WERI-Rb-1 (cell line): ENCODE measurements at places on chromosomes 3 and 15.
A peak's percentile ranks its signal among the peaks of the same experiment; 100 is the strongest.

GRCh38 chr3:143122089-143122430, 2.5 kb downstream of the CHST2 start:
- no peak for DNase-seq

DNA sequence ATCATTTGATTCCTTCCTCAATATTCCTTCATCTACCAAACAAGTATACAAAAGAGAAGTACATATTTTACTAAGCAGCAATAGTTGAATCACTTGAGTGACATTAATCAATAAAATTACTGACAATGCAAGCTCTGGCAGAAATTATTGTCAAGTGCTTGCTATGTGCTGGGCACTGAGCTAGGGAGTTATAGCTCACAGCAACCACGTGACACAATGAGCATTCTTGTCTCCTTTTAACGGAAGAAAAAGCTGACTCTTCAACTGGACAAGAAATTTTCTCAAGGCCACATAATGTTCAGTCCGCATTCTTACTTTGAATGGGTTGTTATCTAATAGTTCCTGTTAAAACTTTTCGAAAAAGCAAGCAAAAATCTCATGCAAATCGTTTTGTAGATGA, 500.1 kb downstream of the PYDC2 start:
- DNase-seq: no peak

- no peak for DNase-seq
These were observed 95.5 kb downstream of the ST6GAL1 start for GRCh38 chr3:187025656-187026316.

GRCh38 chr3:38085311-38085942, 46.4 kb downstream of the DLEC1 start:
- no peak for DNase-seq

GRCh38 chr3:140768941-140769340, 91.1 kb downstream of the TRIM42 start:
- no peak for DNase-seq

DNA sequence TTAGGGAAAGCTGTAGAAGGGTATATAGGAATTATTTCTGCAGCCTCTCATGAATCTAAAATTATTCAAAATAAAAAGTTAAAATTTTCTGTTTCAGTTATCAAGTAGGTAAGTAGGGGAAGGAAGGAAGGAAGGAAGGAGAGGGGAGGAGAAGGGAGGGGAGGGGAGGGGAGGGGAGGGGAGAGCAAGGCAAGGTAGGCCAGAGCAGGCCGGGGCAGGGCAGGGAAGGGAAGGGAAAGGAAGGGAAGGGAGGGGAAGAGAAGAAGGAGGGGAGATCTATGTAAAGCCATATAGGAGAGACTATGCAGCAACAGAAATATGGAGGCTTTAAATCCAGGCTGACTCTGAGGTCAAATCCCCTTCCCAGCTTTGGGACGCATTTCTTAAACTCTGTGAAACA, 38.3 kb upstream of the BOC start:
- no peak for DNase-seq

DNA sequence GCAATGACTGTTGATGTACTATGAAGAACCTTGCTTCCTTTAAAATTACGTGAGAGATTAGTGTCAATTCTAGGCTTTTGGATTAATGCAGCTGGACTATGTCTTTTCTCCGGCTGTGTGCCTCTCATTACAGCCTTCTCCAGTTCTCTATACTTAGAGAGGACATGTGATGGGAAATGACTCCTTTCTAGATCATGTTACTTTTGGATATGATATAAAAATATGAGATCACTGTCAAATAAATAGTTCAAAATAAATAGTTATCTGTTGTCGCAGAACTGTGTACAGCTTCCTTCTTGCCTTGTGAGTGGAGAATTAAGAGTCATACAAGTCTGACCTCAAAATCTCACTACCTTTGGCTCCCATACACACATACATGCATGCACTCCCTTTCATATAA, 592.4 kb downstream of the DIPK2A start:
- DNase-seq: no peak

DNA sequence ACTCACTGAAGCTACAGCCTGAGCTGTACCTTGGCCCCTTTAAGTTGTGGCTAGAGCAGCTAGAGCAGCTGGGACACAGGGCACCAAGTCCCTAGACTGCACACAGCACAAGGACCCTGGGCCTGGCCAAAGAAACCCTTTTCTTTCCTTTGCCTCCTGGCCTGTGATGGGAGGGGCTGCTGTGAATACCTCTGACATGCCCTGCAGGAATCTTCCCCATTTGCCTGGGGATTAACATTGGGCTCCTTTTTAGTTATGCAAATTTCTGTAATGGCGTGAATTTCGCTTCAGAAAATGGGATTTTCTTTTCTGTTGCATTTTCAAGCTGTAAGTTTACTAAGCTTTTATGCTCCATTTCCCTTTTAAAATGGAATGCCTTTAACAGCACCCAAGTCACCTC, 611.2 kb upstream of the ARPP21 start:
- no peak for DNase-seq

- no peak for DNase-seq
These were observed 223.5 kb downstream of the NAALADL2 start for GRCh38 chr3:175082631-175083030.

- DNase-seq: no peak
These were observed 218.7 kb upstream of the MDFIC2 start for GRCh38 chr3:70531063-70531657.

DNA sequence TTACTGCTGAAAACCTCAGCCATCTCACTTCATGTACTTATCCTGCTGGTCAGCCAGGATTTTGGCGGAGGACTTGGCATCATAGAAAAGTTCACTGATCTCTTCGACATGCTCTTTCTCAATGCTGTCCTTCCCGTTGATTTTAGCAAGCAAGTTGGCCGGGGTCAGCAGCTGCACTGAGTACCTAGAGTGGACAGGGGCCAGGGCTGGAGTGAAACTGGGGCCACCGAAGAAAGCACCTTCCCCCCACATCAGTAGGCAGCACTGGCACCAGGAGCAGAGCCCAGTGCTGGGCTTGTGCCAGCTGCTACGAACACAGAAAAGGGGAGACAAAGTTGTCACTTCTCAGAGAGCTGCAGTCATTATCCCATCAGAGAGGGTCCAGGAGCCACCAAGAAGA, 29.0 kb downstream of the SEC61A1 start:
- DNase-seq: no peak

- DNase-seq: no peak
These were observed 149.5 kb upstream of the THBS1 start for GRCh38 chr15:39431376-39431775.

- DNase-seq: no peak
These were observed 23.5 kb upstream of the APEH start for GRCh38 chr3:49650637-49651036.

GRCh38 chr3:58664611-58665010, 2.0 kb downstream of the FAM3D start:
- no peak for DNase-seq

- DNase-seq: no peak
These were observed 47.0 kb upstream of the RARB start for GRCh38 chr3:25381083-25381482.

DNA sequence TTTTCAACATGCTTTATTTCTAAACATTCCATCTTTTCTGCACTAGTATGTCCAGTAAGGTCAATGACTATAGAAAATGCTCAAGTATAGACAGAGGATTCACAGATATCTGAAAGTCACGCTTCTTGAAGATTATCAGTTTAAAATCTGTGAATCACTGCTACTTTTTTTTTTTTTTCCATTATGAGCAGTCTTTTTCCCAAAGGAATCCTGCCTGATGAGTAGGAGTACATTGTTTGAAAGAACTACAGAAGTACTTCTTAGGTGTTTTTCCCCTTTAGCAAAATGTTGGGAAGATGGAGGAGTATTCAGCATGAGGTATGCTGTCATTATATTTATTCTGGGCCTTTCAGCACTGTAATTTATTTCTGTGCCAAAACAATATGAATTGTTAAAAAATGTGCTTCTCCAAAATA, 266.2 kb downstream of the NLGN1 start:
- DNase-seq: no peak

GRCh38 chr3:50264383-50264963, 4.5 kb upstream of the SEMA3B start:
- DNase-seq: peak; percentile 76

DNA sequence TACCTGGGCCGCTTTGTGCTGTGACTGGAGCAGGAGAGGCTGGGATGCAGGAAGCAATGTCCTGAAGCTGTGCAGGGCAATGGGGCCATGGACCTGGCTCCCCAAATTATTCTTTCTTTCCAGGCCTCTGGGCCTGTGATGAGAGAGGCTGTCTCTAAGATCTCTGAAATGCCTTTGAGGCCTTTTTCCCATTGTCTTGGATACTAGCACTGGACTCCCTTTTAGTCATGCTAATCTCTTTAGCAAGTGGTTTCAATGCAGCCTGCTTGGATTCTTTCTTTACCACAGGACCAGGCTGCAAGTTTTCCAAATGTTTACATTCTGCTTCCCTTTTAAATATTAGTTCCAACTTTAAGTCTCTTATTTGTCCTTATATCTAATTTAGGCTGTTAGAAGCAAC, 64.8 kb upstream of the SGO1 start:
- DNase-seq: no peak

- DNase-seq: no peak
These were observed 446.0 kb upstream of the EPHA3 start for GRCh38 chr3:88661433-88661824.

- no peak for DNase-seq
These were observed 78.9 kb downstream of the CDIN1 start for GRCh38 chr15:36658312-36658711.

GRCh38 chr3:4531478-4532025, 38.4 kb downstream of the ITPR1 start:
- DNase-seq: no peak

GRCh38 chr15:57635300-57635909, 43.7 kb downstream of the MYZAP start:
- no peak for DNase-seq

DNA sequence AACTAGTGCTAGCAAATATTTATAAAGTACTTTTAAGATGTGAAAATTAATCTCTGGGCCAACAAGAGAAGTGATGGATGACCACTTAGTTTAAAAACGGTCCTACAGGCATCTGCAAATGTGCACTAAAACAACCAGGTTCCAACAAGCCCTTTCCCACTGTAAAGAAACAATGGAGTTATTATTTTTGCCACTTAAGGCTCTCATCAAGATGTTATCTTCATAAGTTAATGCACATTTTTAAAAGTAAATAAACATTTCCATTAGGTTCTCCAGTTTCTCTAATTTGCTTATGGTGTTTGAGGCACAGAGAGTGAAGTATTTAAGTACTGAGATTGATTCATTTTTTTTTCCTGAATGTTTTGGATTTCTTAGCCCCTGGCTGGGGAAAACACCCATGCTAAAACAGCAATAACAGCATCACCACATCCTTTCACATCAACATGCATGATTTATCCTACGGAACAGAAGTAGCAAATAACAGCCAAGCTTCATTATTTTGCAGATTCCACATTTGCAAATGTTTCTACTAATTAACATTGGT, 20.8 kb downstream of the ABI3BP start:
- no peak for DNase-seq

DNA sequence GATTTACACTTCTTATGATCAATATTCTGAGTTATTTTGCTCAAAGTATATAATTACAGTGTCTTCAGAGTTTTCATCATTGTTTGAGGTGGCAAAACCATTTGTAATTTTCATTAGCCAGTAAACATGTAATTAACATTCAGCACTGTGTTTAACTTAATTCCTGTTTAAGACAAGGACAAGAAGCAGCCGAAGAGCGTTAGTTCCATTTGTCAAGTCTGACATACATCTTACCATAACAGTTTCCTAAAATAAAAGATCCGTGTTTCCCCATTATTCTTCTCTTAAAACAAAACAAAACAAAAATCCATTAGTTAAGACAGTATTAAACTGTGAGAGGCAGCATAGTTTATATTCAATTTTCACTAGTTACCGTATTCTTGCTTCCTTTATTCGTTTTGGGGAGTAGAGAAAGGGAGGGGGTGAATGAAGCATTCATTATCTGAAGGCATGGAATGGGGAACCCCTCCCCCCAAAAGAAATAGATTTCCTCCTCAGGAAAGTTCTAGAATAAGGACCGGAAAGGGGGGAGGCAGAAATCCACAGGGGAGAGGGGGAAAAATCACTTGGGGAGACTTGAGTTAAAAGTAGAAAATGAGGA, 5.5 kb upstream of the NR2F2 start:
- no peak for DNase-seq

DNA sequence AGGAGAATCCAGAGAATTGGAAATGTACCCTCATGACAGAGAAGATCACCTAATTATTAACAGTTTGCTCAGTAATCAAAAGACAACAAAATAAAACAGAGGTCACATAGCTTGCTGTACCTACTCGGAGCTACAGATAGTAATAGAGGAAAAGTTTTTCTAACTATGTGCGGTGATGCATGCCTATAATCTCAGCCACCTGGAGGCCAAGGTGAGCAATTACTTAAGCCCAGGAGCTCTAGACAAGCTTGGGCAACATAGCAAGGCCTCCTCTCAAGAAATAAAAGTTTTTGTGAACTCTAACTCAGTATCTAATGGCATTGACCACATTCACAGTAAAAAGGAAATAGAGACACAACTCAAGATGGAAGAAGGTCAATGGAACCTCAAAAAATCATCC, 243.6 kb downstream of the ATP8B4 start:
- DNase-seq: no peak

- no peak for DNase-seq
These were observed 73.0 kb upstream of the PROK2 start for GRCh38 chr3:71857956-71858355.

DNA sequence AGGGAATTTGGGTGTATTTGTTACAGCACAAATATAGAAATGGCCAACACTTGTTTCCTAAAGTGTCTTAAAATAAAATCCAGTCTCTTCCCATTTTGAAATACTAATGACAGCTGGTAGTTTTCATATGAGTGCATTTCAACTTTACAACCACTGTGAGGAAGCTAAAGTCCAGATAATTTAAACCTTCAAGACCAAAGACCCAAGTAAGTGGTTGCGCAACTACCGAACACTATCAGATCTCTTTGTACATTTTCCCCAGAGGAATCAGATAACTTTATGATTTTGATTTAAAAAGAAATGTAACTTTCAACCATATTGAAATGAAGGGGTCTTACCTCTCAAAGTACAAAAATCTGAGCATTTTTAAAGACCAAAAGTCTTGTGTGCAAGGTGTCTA, 14.3 kb downstream of the BCL2L10 start:
- DNase-seq: no peak
